ENCODE measurements at places on chromosomes 2 and 18. TPM values are rescaled to one million over a fixed set of nuclear protein-coding genes. Genes with fewer than 3 reads are reported as not detected.

Gene ZNF521
- 101 TPM for polyA plus RNA-seq

Gene ERICH2
- 1.3 TPM for polyA plus RNA-seq

Gene SERPINE2
- polyA plus RNA-seq, result 40.1 TPM

Gene LCT
- not detected for polyA plus RNA-seq

Gene GKN2
- polyA plus RNA-seq, result not detected

Gene TTC39C
- 29.7 TPM for polyA plus RNA-seq

Gene CFAP53
- 0.26 TPM for polyA plus RNA-seq

Gene FOSL2
- polyA plus RNA-seq, result 2.8 TPM

Gene UGT1A5
- polyA plus RNA-seq, result not detected

Gene HOXD12
- polyA plus RNA-seq, result not detected

Gene BOLL
- not detected for polyA plus RNA-seq

Gene SIGLEC15
- polyA plus RNA-seq, result not detected

Gene SLC5A7
- polyA plus RNA-seq, result not detected

Gene CNGA3
- polyA plus RNA-seq, result 0.64 TPM

Gene ARHGEF4
- 45.9 TPM for polyA plus RNA-seq

Gene CRYBA2
- polyA plus RNA-seq, result not detected

Gene LRRTM1
- polyA plus RNA-seq, result 0.86 TPM

Gene PRKAG3
- not detected for polyA plus RNA-seq

Gene SLC4A5
- 3.2 TPM for polyA plus RNA-seq

Gene MEP1B
- polyA plus RNA-seq, result not detected

Gene GORASP2
- 20.4 TPM for polyA plus RNA-seq

Gene PAX8
- polyA plus RNA-seq, result not detected

All from neural cell (in vitro differentiated cells).